ENCODE measurements at places on chromosomes 2 and 18.

GRCh38 chr2:45578056-45578843 is 32.8 kb downstream of the SRBD1 start:
- H3K27me3 ChIP-seq = no peaks in the 10 kb centered on the region
- H3K4me1 ChIP-seq = no peaks in the 10 kb centered on the region

DNA sequence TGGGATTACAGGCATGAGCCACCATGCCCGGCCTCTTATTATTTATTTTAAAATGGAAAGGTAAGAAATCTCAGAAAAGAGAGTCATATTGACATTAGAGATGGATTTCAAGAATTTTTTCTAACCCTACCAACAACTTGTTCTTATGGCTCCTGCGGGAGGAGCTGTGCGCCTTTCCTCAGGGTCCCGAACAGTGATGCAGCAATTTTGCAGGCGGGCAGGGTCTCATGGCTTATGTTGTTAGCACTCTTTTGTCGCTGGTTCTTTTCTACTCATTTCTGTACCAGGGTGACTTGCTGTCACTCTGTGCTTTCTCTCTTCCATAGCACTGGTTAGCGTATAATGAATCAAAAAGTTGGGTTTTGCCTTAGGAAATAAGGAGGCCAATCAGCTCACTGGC is 148.8 kb upstream of the DLGAP1 start:
- H3K27me3 ChIP-seq = no peaks in the 10 kb centered on the region
- H3K4me1 ChIP-seq = no peaks in the 10 kb centered on the region
- DNase-seq = no peak
- H3K36me3 ChIP-seq = no peaks in the 10 kb centered on the region
- no peak overlapping the region for H3K4me3 ChIP-seq

DNA sequence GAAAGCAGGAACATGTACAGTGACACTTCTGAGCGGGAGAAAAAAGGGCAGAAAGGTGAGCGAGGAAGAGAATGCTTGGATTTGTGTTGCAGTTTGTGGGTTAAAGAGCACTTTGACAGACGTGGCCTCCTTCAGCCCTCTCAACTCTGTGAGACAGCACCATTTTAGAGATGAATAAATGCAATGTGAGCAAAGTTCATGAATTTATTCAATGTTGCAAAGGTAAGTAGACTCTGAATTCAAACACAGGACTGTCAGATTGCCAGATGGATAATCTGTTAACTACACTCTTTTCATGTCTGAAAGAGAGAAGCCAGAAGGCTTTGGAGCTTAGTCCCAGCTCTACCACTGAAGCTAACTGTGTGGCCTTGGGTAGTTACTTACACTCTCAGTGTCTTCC is 47.7 kb downstream of the BOD1L2 start:
- no peaks in the 10 kb centered on the region for H3K4me1 ChIP-seq
- peaks cover 12% of the 10 kb centered on the region for H3K27me3 ChIP-seq
- no peaks in the 10 kb centered on the region for H3K36me3 ChIP-seq
- H3K4me3 ChIP-seq = no peak overlapping the region
- H3K27ac ChIP-seq = no peak overlapping the region
- DNase-seq = no peak

DNA sequence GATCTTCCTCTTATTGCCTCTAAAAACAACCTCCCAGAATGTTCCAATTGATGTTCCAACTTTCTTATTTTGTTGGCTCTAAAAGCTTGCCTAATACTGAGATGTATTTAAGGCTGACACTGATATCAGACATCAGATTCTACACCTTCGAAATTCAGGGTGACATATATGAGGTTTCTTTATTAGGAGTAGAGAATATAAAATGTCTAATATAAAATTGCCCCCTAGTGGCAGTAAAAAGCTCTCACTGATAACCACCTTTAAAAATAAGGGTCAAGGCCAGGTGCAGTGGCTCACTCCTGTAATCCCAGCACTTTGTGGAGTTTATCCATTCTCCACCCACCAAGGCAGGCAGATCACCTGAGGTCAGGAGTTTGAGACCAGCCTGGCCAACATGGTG is 789.7 kb upstream of the SLC39A10 start:
- no peak for DNase-seq
- no peaks in the 10 kb centered on the region for H3K36me3 ChIP-seq
- H3K4me1 ChIP-seq = no peaks in the 10 kb centered on the region

DNA sequence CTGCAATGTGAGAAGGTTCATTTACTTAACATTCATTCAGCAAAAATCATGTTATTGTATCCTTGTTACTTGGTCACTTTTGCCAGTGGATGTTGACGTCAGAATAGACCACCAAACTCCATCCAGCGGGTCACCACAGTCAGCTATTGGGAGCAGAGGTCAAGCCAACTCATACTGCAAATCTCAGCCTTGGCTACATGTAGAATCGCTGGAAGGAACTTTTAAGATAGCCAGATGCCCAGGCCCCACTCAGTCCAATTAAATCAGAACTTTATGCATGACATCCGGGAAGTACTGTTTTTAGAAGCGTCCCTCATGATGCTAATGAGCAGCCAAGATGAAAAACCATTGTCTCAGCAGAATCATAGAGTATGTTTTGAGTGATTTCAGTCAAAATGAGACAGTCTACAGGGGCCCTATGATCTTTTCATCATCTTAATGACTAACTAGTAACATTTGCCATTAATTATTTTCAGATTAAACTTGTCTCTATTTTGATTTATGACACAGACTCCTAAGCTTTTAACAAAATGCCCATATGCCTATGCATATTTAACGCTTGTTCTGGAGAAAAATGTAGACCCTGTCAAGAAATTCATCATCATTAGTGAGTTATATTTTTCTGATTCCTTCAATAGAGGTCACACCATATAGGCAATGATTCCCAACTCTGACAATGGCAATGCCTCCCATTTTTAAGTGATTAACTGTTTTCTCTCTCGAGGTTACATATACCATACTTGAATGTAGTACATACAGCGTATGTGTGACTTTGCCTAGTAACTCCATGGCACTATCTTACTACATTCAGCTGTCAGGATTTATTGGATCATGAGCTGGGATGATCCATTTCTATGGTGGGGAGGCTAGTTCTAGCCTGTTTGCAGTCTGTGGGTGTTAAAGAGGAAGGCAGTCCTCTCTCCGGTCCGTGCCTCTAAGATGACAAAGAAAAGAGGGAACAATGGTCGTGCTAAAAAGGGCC is 63.7 kb upstream of the CCBE1 start:
- H3K4me3 ChIP-seq = no peak overlapping the region
- H3K4me1 ChIP-seq = no peaks in the 10 kb centered on the region
- peaks cover 38% of the 10 kb centered on the region for H3K27me3 ChIP-seq
- DNase-seq = no peak
- H3K36me3 ChIP-seq = no peaks in the 10 kb centered on the region

GRCh38 chr2:74930811-74931486 is 27.5 kb upstream of the POLE4 start:
- no peaks in the 10 kb centered on the region for H3K27me3 ChIP-seq
- no peak for DNase-seq
- no peak overlapping the region for H3K4me3 ChIP-seq
- H3K27ac ChIP-seq = no peak overlapping the region
- H3K4me1 ChIP-seq = no peaks in the 10 kb centered on the region

DNA sequence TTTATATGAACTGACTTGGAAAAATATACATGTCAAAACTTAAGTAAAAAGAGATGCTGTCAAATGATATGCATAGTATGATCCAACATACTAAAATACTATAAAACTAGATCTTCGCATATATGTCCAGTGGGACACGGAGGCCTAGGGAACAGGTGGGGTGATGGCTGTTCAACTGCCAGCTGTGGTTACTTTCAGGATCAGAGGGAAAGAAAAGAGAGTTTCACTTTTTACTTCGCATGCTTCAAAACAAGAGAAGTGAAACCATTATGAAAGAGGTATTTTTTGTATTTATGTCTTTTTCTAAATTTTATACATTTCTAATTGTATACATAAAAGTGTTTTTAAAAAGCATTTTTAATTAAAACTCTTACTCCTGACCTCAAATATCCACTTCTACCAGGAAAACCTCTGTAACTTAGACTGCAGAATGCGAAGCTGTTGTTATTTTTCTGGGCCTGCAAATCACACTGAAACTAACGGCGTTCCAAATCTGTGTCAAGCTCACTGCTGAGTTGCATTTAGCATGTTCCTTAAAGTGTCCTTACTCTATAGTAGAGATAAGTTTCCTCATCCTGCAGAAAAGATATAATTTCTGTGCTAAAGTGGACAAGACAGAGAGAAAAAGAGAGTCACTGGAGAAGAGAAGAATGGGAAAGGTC is 97.8 kb upstream of the SLC35G4 start:
- H3K36me3 ChIP-seq = no peaks in the 10 kb centered on the region
- H3K27ac ChIP-seq = no peak overlapping the region
- no peak for DNase-seq
- H3K27me3 ChIP-seq = no peaks in the 10 kb centered on the region
- no peaks in the 10 kb centered on the region for H3K4me1 ChIP-seq

- peak overlapping the region; percentile 100 for H3K27ac ChIP-seq
- DNase-seq = no peak
- H3K27me3 ChIP-seq = no peaks in the 10 kb centered on the region
- peak overlapping the region; percentile 96 for H3K4me3 ChIP-seq
These were observed 2.2 kb downstream of the TGIF1 start for GRCh38 chr18:3451989-3452749.

DNA sequence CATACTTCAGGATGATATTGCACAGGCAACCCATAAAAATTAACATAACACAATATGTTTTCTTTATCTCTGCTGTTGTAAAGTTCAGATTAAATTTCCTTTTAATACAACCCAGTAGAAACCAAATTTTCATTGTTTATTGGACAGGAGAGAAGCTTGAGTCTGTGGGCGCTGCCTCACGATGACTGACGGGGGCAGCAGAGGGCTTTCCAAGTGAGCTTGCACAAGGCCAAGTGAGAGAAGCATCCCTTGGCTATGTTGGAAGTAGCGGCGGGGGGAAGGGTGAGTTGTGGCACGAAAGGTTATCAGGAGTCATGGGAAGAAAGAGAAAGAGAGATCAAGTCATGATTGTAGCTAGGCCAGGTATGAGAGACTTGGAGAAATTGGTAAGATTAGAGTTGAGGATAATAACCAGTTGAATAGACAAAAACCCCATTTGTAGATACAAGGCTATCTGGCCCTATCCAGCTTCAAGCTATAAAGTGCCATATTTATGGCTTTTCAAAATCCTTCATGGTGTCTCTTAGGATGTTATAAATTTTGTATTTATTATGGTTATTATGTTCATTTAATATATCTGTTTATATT is 413.7 kb upstream of the FAM98A start:
- H3K27ac ChIP-seq = no peak overlapping the region
- H3K36me3 ChIP-seq = no peaks in the 10 kb centered on the region
- peaks cover 24% of the 10 kb centered on the region for H3K27me3 ChIP-seq

DNA sequence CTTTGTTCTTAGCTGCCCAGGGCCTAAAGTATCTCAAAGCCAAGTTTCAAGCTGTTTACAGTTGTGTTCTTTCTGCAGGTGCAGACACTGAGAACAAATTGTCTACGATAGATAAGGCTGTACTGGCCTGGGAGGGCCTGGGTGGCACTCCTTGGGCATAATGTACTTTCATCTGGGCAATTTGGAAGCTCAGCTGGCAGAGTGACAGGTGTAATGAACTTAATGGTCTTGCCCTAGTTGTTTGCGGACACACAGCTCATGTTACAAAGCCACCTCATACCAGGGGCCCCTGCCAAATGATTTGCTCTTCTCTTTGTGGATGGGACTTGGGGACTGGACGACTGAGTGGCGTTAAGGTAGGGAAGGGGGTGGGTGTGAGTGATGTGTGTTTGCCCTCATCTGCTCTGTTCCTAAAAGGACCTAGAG is 4.3 kb downstream of the LDLRAD4 start:
- DNase-seq = no peak
- no peak overlapping the region for H3K4me3 ChIP-seq
- H3K4me1 ChIP-seq = no peaks in the 10 kb centered on the region
- H3K36me3 ChIP-seq = peaks cover 5% of the 10 kb centered on the region
- no peak overlapping the region for H3K27ac ChIP-seq

DNA sequence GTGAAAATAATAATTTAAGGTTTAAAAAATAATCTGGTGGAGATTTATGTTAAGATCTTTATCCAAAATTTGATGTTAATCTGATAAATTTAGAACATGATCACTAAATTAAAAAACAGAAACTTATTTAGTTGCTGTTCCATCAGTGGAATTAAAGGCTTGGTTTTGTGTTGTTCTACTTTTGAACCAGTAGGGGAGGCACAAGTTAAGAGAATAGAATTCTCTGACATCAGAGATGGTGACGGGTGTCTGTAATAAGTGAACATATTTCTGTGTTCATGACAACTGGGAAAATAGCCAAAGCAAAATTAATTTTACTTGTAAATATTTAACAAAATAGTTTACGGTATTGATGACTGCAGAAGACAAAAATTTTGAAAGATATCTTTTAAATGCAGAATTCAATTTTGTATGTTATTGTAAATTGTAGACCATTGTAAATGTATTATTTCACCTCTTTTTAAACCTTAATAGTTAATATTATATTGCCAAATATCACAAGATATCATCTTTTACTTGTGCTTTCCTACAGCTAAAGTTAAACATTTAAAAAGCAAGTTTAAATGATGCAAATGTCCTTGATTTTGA is 106.0 kb downstream of the UBR3 start:
- no peak for DNase-seq
- H3K4me3 ChIP-seq = no peak overlapping the region
- no peaks in the 10 kb centered on the region for H3K4me1 ChIP-seq

GRCh38 chr2:74414881-74415761 is 6.3 kb downstream of the C2orf81 start:
- H3K36me3 ChIP-seq = peaks cover 4% of the 10 kb centered on the region
- H3K4me1 ChIP-seq = peaks cover 1% of the 10 kb centered on the region
- peak overlapping the region; percentile 78 for H3K27ac ChIP-seq
- no peak for DNase-seq
- peaks cover 29% of the 10 kb centered on the region for H3K27me3 ChIP-seq

DNA sequence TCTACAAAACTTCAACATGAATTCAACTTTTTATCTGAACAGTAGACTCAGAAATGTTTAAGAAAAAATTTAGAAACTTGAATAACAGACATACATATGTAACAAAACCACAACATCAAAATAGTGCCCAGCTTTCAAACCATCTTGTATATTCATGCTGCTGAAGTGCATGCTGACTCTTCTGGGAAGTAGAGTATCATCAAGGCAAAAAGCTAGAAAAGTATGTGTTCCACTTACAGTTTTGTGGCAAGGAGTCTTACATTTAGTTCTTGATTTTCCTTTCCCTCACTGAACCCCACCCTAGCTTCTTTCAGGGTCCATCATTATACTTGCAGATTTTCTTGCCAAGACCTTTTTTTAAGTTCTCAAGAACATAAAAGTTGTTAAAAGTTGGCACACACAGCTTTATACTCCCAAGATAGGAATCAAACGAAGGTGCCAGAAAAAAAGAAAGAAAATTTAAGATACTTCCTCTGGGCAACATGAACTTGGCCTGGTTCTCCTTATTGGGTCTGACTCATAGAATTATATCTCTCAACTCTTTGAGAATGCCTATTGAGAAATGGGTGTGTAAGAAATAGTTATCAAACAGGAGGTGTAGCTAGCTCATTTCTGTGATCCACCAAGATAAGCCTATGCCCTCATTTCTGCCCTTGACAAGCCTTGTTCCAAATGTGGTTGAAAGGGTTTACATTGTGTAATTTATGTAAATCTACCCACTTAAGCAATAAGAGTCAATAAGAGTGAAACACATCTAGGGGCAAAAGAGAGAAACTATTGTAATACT is 667.6 kb upstream of the ACVR2A start:
- no peak for DNase-seq
- H3K4me1 ChIP-seq = no peaks in the 10 kb centered on the region
- no peaks in the 10 kb centered on the region for H3K27me3 ChIP-seq
- H3K27ac ChIP-seq = no peak overlapping the region
- no peaks in the 10 kb centered on the region for H3K36me3 ChIP-seq

GRCh38 chr2:179884193-179884592 is 22.8 kb upstream of the ZNF385B start:
- no peak overlapping the region for H3K4me3 ChIP-seq
